ENCODE measurements at places on chromosomes 16 and 17.

- no peak for DNase-seq
Measured at GRCh38 chr17:8122924-8123694, 797 bp downstream of the HES7 start.

DNA sequence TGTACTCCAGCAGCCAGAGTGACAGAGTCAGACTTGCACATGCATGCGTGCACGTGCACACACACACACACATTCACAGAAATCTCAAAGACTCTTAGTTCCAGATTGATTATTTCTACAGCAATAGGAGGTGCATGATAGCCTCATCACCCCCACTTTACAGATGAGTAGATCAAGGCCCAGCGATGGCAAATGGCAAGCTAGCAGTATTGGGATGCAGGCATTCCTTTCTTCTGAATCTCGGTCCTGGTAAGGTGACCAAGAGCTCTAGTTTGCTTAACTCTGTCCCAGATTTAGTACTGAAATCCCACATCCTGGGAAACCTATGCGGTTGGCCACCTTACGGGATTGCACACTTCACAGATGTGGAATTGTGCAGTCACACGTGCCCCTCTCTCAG, 38.6 kb downstream of the ITGAM start:
- DNase-seq = no peak

DNA sequence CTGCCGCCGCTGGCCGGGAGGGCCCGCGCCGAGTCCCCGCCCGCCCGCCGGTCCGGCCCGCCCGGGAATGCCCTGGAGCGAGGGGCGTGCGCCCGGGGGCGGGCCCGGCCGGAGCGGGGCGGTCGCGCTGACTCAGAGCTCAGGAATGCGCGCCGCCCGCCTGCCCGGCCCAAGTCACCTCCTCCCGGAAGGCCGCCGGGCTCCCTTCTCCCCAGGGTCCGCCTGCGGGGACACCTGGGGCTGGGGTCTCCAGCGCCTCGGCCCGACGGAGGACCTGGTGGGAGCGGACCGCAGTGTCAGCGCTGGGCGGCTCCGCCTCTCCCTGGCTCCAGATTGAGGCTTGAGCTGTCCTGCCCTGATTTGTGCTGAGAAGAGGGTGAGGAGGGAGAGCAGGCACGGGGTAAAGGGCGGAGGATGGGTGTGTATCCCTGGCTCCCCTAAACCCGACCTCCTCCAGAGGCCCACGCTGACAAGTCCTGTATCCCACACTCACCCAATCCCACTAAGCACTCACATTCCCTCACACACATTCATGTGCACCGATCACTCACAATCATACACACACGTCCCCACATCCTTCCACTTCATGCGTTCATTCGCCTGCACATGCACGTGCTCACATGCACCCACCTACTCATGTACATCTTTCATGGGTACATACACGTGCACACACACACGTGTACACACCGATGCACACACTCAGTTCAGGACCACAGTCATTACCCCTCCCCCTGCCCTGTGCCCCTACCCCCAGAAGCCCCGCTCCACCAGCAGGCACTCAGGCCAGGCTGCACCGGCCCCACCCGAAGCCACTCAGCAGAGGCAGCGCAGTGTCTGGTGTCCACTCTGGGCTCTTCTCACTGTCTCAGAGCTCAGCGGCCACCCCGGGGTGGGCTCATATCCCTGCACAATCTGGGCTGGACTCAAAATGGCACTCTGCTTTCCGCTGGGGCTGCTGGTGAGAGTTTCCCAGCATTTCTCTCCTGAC, at the start of gene RHBDF1:
TSS of gene RHBDF1 (minus strand) at position 71 of the 988 bp plus-strand sequence. CDS start 7,616 bp downstream, outside the sequence.
- DNase-seq = no peak

DNA sequence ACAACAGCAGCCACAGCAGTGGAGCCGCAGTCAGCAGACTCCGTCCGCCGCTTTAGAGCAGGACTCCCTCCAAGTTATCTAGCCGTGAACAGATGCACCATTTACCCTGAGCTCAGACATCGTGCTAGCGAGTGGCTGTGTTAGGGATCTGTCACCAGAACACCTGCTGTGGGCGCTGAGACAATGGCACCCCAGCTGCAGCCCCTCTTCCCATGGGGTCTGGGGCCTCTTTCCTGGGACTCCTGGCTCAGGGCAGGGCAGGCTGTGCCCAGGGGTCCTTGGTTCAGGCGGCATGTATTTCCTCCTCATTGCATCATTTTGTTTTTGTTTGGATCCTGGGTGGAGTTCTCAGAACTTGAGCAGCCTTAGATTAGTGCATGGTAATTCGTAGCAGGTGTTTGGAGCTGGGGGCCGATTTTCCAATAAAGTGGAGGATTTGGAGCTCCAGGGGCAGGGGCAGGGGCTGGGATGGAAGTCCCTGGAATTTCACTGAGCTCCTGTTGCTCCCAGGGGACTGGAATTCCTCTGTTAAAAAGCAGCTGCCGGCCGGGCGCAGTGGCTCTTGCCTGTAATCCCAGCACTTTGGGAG, 23.4 kb downstream of the NMRAL1 start:
- no peak for DNase-seq

GRCh38 chr17:82016061-82016874, 6.4 kb downstream of the CENPX start:
- no peak for DNase-seq

GRCh38 chr17:81322271-81323082, 27.4 kb upstream of the SLC38A10 start:
- no peak for DNase-seq

GRCh38 chr16:81088836-81089235, 7.4 kb downstream of the GCSH start:
- DNase-seq = no peak

DNA sequence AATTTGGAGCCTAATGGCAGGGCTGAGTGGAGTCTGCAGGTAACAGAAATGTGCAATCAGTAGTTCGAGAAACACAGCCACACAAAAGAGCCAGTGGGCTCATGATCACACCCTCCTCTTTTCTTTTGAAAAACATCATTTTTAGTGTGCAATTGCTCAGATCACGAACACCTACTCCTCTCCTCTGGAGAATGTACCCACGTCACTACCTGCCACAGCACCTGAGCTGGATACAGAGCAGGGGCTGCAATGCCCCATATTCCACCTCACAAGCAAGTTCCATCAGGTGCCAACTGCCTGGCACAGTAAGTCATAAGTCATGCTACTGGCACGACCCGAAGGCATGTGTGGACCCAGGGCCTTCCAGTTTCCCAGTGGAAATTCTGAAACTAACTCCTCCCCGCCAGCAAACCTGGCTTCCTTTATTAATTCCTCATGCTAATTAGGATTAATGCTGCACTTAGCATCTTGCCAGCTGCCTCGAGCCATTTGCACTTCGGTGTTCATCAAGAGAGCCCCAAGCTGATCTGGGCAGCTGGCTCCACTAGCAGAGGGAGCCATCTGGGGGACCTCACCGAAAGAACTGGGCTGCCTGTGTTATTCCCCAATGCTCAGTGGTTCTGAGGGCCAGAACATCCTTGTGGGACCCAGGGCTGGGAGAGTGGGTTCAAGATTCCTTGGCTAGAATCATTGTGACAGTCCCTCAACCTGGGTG, 2.4 kb downstream of the CACNG4 start:
- DNase-seq = no peak

DNA sequence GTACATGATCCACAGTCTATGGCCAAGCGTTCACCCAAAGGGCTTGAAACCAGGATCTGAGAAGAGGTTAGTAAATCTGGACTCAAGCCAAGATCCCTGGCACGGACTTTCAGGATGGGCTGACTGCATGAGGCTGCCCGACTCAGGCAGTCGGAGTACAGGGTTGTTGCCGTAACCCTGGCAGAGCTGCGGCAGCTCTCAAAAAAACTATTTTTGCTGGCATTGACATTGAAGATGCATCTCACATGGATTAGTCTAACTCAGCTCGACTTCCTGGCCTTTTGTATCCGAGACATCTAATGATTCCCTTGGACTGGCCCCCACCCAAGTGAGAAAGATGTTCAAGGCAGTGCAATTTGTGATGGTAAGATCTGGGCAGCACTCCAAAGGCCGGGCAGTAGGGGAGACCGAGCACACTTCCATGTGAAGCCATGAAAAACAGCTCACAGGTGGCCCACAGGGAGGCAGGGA, 6.2 kb downstream of the SLC47A1 start:
- DNase-seq = no peak

DNA sequence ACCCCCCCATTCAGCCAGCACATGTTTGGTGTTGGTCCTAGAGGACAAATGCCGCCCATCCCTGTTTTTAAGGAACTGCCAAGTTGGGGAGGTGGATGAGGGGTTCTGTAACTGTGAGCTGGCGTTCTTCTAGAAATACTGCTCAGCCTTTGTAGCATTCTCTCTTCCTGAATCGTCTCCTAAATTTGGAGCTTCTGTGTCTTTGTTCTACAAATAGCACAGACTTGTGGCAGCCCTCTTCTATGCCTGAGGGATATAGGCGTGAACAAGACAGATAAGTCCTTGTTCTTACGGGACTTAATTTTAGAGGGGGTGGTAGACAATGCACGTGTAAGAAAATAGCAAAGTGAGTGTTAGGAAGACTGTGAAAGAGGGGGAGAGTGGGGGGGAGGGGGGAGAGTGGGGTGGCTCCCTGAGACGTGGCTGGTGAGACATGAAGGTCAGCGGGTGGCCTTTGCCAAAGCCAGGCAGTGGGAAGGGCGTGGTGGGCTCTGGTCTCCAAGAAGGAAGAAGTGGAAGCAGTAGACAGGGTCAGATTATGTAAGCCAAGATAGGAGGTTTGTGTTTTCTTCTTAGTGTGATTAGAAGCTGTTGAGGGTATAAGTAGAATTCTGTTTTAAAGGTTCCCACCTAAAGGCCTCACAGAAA, 9.9 kb downstream of the MFSD11 start:
- DNase-seq = no peak

DNA sequence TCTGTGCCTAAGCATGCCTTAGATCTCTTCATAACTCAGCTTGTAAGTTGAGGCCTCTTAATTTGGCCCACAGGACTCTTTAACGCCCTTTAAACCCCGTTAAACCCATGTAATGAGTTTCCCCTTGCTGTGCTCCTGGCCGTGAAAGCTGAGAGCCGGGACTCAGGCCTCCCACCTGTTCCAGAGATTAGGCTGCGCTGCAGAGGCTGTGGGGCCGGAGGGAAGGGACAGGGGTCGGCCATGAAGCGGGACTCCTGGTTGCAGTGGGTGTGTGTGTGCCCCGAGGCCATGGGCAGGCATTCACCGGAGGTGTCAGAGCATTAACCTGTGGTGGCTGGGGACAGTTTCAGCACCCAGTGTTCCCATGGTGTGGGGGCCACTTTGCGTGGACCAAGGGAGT, 150.8 kb upstream of the IRX3 start:
- DNase-seq = no peak

- no peak for DNase-seq
Measured at GRCh38 chr16:5006348-5007193, 27.2 kb downstream of the NAGPA start.

DNA sequence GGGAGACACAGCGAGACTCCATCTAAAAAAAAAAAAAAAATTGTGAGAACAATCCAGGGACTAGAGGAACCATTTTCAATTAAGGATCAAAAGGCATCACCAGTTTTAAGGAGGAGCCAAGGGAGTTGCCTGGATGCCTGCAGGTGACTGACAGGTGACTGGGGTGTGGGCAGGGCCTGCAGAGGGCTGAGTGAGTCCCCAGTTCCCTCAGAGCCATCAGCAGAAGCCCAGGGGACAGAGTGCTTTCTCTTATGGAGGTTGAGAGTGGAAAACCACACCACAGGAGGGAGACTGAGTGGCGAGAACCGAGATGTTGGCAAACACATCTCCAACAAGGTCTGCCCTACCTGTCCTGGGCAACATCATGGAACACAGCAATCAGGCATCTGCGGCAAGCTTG, 27.1 kb upstream of the CREBBP start:
- no peak for DNase-seq

DNA sequence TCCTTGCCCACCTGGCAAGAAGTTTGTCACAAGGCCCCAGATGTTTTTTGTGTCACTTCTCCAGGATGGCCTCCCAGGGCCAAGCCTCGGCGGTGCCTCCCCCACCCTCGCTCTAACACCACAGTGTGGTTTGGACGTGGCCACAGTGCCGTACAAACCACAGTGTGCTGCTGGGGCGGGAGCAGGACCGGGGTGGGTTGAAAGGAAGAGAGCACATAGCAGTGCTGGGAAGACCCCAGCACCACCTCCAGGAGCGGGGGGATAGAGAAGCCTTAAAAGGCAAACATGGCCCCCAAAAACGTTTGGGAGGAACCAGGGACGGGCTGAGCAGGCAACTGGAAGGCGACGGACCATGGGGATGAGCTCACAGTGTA, 5.0 kb upstream of the BCL6B start:
- no peak for DNase-seq

DNA sequence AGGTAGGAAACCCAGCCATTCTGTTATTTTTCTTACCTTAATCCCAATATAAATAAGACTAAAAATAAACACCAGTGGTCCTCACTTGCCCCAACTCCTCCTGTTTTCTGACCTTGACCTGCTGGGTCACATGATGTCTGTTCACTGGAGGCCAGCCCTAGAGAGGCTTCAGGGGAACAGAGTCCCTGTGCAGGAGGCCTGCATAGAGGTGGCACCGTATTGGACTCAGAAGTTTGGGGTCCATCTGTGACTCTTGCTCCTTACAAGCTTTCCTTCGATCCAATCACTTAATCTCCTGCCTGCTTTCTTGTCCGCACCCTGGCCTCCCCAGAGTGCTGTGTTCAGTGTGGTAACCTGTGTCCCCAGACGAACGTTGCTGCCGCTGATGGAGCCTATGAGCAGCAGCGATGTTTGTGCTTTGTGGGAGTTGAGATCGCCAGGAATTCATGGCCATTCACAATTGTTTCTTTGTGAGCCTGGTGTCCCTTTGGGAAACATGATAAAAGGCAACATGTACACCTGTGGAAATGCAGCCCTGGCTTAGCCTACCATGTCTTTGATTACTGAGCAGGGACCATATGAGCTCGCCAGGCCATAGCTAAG, 4.7 kb downstream of the IGSF6 start:
- no peak for DNase-seq

Measured in activated T-helper 9 cell treated with anti-CD3 and anti-CD28 coated beads, Interleukin-2, amount 50 U/mL, for 16 hours (primary cell).